Thoracic aorta endothelial cell (primary cell): ENCODE measurements at places on chromosomes 5 and 9. TPM values are rescaled to one million over a fixed set of nuclear protein-coding genes. Genes with fewer than 3 reads are reported as not detected.

HEMGN gene
- not detected in 2 replicates for total RNA-seq

SIMC1 gene
- 12.2 and 12.4 TPM in 2 replicates for total RNA-seq

SLCO6A1 gene
- not detected in 2 replicates for total RNA-seq

AFF4 gene
- 97.6 and 99.3 TPM in 2 replicates for total RNA-seq

CCIN gene
- total RNA-seq: 0.36 and 0.40 TPM in 2 replicates

SLC26A2 gene
- 28.2 and 32.0 TPM in 2 replicates for total RNA-seq
